ENCODE measurements at places on chromosomes 6 and 20. TPM values are rescaled to one million over a fixed set of nuclear protein-coding genes. Genes with fewer than 3 reads are reported as not detected.

DNA sequence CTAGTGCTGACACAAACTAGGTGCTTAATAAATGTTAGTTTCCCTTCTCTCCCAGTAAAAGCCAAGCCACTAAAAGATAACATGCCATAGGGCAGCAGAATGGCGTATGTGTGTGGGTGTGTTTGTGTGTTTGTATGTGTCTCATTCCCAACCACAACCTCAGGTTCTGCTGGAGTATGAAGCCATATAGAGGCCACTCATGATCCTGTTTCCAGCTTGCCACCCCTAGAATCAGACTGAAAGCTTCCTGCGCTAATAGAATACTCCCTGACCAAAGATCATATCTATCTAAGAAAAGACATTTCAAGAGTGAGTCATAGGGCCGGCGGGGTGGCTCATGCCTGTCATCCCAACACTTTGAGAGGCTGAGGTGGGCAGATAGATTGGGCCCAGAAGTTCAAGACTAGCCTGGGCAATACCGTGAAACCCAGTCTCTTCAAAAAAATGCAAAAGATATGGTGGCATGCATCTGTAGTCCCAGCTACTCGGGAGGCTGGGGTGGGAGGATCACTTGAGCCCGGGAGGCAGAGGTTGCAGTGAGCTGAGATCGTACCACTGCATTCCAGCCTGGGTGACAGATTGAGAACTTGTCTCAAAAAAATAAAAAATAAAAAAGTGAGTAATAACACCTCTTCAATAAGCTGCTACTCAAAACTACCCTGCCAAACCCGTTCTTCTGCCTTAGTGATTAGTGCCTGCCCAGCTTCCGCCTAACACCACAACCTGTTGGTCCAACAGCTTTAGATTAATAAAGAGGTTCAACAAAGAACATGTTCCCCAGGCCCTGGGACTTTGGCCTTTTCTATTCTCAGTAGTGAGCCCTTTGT is 11.8 kb upstream of the SNRPC start:
- DNase-seq, result no peak

DNA sequence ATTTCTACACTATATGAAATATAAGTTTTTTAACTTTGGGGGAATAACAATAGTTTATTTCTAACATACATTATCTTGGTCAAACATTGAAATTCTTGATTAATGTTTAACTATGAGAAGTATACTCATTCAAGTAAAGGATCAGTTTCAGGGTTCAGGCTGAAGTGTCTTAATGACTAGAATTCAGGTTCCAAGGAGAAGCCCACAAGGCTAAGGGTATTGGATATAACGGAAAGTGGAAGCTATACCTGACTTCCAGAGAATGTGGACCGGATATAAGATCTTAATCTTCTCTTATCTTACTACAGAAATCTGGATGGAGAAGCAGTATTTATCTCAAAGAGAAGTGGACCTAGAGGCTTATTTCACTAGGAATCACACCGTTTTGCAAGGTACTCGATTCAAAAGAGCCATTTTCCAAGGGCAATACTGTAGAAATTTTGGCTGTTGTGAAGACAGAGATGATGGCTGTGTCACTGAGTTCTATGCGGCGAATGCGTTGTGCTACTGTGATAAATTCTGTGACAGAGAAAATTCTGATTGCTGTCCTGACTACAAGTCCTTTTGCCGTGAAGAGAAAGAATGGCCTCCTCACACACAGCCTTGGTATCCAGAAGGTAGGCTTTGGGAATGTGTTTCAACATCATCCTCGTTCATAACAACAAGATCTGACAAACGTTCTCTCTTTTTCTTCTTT is at the start of gene TINAG:
TINAG (plus strand) TSS at position 153 of the 697 bp plus-strand sequence; CDS start at position 263, 110 bp downstream.
- no peak for DNase-seq

The PDYN gene
- polyA plus RNA-seq, result not detected

GRCh38 chr20:38680500-38681306 is 43.6 kb upstream of the SLC32A1 start:
- DNase-seq, result no peak

GRCh38 chr6:410555-411395 is 19.2 kb downstream of the IRF4 start:
- no peak for DNase-seq

GRCh38 chr6:13292774-13293173 is 35.6 kb downstream of the TBC1D7 start:
- no peak for DNase-seq

- no peak for DNase-seq
Measured at GRCh38 chr6:160679402-160679769, 15.3 kb upstream of the LPA start.

Data from sigmoid colon (tissue), 7 donors.